ENCODE measurements at places on chromosomes 7 and 10. TPM values are rescaled to one million over a fixed set of nuclear protein-coding genes. Genes with fewer than 3 reads are reported as not detected.

Gene OR13A1
- not detected for total RNA-seq

Gene ADAMTS14
- total RNA-seq, result 3.4 TPM

Gene CHST15
- total RNA-seq, result 68.1 TPM

Gene TMEM140
- 42.1 TPM for total RNA-seq

Gene RBP3
- not detected for total RNA-seq

Gene CYP26A1
- not detected for total RNA-seq

Gene RELN
- total RNA-seq, result 8.1 TPM

Gene SPDYE5
- not detected for total RNA-seq

Gene SPAM1
- total RNA-seq, result not detected

Gene JAKMIP3
- total RNA-seq, result 0.05 TPM

Gene ODAD2
- 0.70 TPM for total RNA-seq

Gene COL1A2
- 76.0 TPM for total RNA-seq

Gene RFC2
- total RNA-seq, result 17.6 TPM

Gene NDUFB8
- 125 TPM for total RNA-seq

Gene MYOZ1
- total RNA-seq, result not detected

Gene DRGX
- total RNA-seq, result not detected

Gene ACBD7
- not detected for total RNA-seq

Gene PLPP4
- 11.1 TPM for total RNA-seq

Gene SPDYE8
- total RNA-seq, result not detected

Gene TMEM196
- total RNA-seq, result not detected

Gene PPP1R17
- total RNA-seq, result not detected

Gene CUBN
- total RNA-seq, result 2.1 TPM

DNA sequence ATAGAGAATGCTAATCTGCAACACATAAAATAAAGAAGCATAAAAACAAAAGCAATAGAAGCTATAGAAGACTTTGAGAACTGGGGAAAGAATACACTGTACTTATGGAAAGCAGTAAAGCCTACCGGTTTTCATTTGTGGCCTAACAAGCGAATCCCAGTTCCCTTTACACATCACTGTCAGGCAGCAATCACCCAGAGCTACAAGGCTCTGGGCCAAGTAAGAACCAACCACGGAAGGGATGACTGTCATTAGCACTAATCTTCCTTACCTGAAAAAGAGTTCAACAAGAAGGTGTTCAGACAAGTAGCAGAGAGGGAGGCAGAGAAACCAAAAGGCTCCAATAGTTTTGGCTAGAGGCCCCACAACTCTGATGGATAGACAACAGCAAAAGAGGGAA is 15.0 kb downstream of the CCDC6 start:
- DNase-seq, result no peak

GRCh38 chr10:112269266-112269665 is 13.9 kb upstream of the TECTB start:
- no peak for DNase-seq

- no peak for DNase-seq
Measured at GRCh38 chr7:494906-495305, 24.7 kb downstream of the PDGFA start.

GRCh38 chr7:70573071-70573661 is 558.8 kb upstream of the GALNT17 start:
- no peak for DNase-seq

GRCh38 chr7:142523821-142524460 is 225.3 kb upstream of the PRSS1 start:
- no peak for DNase-seq

GRCh38 chr7:68917041-68917651 is 681.1 kb upstream of the AUTS2 start:
- DNase-seq, result no peak

GRCh38 chr10:70306181-70306705 is 22.4 kb upstream of the NPFFR1 start:
- no peak for DNase-seq

DNA sequence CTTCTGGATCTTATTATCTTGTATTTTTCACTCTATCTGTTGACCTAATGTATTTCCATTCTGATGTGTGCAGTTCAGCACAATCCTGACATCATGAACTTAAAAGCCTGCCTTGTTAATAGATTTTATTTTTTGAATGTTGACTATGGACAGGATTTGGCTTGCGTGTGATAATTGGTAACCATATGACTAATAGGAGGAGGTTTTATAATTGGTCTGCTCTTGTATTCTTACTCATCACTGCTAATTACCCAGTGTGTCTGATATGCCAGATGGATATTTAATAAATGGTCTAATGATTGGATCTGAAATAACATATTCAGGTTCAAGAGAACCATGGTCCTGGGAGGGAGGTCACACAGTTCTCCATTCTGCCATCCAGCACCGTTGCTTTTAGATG is 45.9 kb downstream of the MTURN start:
- DNase-seq, result no peak

DNA sequence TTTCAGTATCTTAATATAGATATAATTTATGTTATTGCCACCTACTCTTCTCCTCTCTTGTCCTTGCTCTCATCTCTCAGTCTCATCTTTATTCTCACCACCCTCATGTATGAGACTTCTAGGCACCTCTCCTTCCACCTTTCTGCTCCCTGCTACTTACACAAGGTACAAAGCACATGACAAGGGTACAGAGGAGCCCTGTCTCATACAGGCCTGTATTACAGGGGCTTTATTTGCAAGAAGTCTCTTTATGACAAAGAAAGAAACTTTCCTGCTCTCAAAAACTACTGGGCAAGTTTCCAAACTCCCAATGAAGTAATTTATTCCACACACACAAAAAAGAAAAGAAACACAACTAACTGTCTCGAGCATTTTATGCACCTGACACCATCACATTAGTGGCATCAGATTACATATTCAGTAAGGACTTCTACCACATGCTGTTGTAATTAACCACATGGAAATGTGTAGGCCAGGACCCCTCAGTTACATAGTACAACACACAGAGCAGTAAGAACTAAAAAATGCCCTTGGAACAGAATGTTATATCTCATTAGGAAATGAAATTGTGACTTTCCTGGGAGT is 253.1 kb downstream of the FZD1 start:
- no peak for DNase-seq

DNA sequence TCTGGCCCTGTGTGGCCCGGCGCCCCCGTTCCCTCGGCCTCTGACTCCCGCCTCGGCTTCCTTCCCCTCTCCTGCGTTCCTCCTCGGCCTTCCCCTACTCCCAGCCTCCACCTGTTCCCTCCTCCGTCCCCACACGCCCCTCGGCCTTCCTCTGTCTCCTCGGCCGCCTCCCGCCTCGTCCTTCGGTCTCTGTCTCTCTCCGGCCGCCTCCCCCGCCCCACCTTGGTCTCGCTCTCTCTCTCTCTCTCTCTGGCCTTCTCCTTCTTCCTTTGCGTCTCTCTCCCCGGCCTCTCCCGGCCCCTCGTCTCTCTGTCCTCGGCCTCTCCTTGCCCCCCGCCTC is 588 bp downstream of the GET4 start:
- DNase-seq, result no peak

- no peak for DNase-seq
Measured at GRCh38 chr10:28996947-28997551, 291.8 kb upstream of the LYZL1 start.

DNA sequence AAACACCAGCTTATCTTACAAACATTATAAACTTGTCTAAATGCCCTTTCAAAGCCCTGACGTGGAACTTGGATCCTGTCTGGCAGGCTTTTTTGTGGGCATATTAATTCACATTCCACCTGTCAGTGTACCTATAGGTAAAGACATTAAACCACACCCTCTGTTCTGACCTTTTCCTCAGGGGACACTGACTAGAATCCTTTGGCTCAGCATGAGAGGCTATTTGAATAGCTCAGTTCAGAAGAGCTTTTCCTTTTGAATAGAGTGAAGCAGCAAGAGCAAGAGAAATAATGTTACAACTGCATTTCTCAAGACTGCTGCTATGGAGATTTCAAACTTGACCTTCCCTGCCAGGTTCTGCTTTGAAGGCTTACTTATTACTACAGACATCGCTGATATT is 76.9 kb downstream of the CYP51A1 start:
- DNase-seq, result no peak

DNA sequence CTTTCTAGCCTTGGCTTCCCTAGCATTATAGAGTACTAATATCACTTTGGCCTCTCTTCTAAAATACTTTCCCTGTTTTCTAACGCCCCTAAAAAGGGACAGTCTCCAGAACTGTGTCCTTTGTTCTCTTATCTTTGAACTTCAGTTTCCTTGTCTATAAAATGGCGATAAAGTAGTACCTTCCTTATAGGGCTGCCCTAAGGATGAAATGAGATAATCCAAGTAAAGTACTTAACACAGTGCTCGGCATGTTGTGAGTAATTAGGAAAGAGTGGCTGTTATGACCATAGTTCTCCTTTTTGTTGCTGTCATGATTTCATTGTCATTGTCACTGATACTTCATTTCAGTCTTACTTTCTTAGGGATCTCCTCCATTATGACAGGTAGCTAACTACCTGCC is 114.7 kb downstream of the EXOC4 start:
- no peak for DNase-seq

GRCh38 chr10:102452672-102453340 is 1.5 kb upstream of the C10orf95 start:
- DNase-seq, result no peak

DNA sequence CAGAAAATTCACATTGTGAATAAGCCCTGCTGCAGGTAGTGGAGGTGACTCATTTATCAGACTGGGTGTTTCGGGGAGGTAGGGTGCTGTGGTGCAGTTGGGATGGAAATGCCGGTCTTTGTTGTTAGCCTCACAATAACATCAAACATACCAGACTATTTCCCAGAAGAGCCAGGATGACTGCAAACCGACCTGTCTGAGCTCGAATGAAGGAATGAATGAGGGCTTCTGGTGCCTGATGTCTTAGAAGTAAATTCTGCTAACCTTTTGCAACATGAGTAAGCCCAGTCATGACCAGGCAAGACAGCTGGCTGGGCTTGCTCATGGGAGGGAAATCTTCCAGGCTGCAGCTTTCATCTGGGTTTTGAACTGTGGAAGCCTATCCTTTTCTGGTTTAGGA is 2.4 kb upstream of the VDAC2 start:
- DNase-seq, result no peak

DNA sequence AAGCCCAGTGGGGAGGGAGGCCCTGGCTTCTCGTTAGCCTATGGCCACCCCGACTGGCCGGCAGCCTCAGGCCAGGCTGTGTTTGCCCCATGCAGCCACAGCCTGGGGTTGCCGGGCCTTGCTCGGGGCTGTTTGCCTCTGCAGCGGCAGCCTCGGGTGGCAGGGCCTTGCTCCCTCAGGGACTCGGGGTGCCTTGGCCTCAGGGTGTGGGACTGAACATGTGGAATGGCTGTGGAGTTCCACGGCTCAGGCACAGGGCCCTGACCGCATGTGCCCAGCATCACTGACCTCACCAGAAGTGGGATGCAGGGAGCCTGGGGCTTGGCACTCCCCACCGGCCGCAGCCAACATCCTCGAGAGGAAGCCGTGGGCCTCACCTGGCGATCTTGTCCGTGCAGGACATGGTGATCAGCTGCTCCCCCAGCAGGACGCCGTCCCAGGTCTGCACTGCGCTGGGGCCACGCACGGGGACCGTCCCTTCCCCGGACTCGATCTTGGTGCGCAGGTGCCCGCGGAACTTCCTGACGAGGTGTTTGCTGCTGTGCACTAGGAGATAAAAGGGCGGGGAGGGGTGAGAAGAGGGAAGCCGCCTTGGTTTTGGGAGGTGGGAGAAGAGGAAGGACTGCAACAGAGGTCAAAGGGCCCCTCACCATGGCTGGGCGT is 160.5 kb downstream of the WDR37 start:
- no peak for DNase-seq

GRCh38 chr7:139683137-139683921 is 94.5 kb downstream of the HIPK2 start:
- DNase-seq, result no peak

DNA sequence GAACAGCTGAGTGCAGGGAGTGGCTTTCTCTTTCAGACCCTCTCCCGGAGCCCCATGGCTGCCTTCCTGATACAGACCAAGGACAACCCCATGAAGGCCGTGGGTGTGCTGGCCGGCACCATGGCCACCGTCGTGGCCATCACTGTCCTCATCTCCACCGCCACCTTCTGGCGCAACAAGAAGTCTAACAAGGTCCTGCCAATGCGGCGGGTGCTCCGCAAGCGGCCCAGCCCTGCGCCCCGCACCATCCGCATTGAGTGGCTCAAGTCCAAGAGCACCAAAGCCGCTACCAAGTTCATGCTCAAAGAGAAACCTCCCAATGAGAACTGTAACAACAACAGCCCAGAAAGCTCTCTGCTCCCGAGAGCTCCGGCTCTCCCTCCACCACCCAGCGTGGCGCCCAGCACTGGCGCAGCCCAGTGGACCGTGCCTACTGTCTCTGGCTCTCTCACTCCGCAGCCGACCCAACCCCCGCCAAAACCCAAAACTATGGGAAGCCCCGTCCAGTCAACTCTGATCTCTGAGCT is 11.2 kb downstream of the LRIT2 start:
- DNase-seq, result no peak

- no peak for DNase-seq
Measured at GRCh38 chr7:147681530-147681929, 909.0 kb upstream of the C7orf33 start.

DNA sequence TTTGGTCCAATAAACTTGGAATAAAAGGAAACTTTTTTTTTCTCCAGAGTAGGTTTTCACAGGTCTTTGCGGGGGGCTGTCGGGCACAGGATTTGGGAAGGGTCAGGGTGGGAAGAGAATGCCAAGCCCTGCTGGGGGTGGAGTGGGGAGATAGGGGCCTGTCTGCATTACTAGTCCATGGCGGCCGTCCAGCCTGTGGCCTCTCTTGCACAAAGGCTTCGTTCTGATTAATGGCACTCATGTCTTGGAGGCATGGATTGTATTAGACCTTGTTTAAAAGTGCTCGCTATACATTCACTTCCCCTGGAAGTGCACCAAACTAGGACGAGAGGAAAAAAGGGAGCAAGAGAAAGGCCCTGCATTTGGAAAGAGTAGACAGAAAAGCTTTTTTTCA is 37.2 kb downstream of the LRMDA start:
- no peak for DNase-seq

DNA sequence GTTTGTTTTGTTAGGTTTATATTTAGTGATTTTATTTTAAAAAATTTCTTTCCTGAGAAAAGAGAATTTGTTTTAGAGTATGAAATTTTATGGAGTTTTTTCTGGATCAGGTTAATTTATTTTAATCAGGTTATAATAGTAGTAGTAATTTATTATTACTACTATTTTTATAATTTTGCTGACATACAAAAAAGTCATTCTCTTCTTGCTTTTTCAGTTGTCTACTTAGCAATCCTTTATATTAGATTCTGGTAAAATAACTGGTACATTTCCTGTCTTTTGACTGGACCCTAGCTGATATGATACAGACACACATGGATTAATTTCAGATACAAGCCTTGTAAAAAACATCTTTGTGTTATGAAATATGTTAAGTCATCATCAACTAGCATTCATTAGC is 5.3 kb downstream of the CASD1 start:
- no peak for DNase-seq

DNA sequence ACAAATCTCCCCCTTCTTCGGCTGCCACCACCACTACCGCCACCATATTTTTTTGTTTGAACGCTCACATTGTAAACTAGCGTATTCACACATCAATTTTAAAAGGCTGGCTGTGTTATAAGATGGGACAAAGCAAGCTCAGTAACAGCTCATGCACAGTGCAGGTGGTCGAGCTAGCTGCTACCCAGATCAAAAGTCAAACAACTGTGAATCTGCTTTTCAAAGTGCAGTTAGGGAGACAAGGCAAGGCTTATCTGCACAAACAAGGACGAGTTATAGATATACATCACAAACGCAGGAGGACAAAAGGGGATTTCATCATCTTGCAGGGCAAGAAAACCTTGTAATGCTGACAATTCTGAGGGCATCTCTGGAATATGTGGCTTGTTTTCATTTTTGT is 231.6 kb downstream of the VTI1A start:
- DNase-seq, result no peak
